ENCODE measurements at places on chromosomes 13 and 19.

DNA sequence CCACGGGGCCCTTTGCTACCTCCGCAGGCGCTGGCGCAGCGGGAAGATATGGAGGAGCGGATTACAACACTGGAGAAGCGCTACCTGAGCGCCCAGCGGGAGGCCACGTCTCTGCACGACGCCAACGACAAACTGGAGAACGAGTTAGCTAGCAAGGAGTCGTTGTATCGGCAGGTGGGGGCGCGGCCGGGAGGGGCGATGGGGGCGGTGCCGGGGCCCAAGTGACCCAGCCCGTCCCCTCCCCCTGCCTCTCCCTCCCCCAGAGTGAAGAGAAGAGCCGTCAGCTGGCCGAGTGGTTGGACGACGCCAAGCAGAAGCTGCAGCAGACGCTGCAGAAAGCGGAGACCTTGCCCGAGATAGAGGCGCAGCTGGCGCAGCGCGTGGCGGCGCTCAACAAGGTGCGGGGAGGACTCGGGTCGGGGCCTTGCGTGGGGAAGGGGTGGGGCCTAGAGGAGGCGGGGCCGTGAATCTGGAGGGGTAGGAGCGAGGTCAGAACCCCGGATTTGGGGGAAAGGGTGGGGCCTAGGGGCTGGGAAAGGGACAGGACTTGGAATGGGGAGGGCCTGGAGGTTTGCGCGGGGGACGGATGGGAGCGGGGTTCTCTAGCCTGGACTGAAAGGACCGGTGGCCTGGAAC lies 13.7 kb downstream of the PPFIA3 start:
- no peak for DNase-seq

DNA sequence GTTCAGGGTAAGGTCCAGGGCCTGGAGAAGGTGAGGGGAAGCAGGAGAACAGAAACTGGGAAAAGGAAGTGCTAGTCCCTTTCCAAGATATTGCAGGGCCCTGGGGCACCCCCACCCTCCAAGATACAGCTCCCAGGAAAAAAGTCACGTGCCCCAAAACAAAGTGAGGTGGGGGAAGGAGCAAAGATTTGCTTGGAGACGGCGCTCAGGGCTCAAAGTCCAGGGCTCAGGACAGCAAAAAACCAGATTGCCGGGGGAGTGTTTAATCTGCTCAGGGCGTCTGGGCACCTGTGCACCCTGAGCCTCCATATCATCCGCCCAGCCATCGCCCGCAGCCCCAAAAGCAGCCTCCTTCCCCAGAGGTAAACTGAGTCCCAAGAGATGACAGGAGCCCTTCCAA lies 6.3 kb downstream of the SMIM24 start:
- no peak for DNase-seq

DNA sequence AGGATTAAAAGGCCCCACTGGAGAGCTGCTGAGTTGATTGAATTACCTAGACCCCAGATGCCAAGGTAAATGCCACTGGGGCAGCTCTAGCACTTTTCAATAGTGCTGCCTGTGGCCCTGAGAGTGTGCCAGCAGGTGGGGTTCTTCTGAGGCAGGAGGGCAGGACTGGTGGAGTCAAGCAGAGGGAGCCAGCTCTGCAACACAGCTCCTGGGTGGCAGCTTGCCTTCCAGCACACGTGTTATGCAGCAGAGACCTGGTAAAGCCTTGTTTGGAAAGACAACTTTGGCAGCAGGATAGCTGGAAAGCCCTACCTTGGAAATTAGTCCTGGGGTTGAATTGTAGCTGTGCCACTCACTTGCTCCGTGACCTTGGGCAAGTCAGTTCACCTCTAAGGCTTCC lies 306.6 kb downstream of the ATP8A2 start:
- no peak for DNase-seq

DNA sequence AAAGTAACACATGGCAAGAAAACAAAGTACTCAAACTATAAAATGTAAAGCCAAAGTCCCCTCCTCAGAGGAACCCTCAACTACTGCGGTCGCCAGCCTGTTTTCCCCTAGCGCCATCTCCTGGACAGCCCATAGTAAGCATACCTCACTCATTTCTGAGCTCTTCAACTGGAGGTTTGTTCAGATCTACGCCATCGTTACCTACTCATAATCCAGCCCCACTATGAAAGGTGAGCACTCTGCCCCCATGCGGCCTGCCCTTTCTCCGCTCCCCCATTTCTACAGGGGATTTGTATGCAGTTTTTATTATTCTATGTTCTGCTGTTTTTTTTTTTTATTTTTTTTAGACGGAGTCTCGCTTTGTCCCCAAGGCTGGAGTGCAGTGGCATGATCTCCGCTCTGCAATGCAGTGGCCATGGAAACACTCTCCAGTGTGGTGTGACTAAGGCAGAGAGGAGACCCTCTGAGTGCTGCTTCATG lies 26.2 kb downstream of the OPA3 start:
- no peak for DNase-seq

DNA sequence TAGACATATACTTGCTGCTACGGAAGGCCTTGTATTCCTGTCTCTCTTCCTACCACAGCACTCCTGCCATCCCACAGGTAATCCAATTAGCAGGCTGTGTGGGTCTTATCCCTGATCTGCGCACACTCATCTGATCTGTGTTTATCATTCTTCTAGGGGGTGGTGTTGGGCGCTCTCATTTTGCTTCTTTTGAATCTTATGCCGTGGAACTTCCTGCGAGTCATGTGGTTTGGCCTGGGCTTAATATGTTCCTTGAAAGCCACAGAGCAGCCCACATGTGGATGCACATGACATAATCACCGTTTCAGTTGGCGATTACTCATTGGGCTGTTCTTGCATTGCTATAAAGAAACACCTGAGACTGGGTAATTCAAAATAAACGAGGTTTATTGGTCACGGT lies 7.5 kb downstream of the RASA3 start:
- no peak for DNase-seq

- no peak for DNase-seq
Measured at GRCh38 chr19:19637523-19638251, 5.8 kb downstream of the GMIP start.

GRCh38 chr13:110651726-110652230 lies 36.4 kb downstream of the NAXD start:
- no peak for DNase-seq

DNA sequence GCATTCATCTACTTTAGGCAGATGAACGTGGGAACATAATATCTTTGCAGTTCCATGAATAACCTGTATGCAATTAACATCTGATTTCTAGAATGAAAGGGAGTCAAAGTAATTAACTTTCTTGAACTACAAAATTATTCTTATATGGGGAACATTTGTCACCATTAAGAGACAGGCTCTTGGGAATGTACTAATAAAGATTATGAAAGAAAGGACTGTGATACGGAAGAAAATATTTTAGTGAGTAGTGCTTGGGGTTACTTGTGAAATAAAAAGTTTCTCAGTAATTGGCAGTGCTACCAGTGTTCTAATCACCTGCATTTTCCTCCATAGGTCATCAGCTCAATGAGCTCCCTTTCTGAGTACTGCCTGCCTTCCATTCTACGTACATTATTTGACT lies 85.4 kb downstream of the FRY start:
- DNase-seq: no peak

GRCh38 chr13:22940736-22941135 lies 240.0 kb upstream of the SGCG start:
- no peak for DNase-seq

DNA sequence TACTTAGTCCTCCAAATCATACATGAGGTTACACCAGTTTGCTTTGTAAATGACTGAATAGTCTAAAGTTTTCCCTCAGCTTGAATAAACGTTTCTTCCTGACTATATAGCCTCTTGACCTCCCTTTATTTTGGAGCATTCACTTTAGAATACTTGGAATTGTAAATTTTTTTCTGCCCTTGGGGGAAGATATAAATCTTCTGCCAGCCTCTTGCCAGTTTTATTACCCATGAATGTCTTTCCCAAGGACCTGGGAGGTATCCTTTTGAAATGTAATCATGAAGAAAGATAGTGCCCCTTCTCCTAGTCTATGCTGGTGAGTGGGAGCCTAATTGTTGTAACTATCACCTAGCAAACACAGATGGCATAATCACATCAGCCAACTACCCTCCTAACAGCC lies 2033.9 kb upstream of the PCDH20 start:
- DNase-seq: no peak

- no peak for DNase-seq
Measured at GRCh38 chr13:82681535-82681934, 1200.7 kb downstream of the SLITRK1 start.

DNA sequence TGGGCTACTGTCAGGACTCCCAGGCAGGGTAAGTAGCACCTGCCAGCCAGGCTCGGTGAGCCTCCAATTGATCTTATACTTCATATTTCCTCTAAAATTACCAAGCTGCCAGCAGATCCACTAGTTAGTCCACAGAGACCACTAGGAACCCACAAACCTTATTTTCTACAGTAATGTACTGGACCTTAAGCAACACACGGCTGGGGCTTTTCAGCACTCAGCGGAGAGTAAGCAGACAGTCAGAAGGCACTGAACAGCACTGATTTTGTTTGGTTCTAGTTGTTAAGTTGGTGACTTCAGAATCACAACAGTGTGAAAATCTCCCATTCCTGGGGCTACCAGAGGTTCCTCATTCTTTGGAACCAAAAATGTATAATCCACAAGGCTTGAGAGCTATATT lies 56.1 kb downstream of the MRPL57 start:
- no peak for DNase-seq

- no peak for DNase-seq
Measured at GRCh38 chr19:51589511-51589910, 18.4 kb downstream of the ZNF175 start.

DNA sequence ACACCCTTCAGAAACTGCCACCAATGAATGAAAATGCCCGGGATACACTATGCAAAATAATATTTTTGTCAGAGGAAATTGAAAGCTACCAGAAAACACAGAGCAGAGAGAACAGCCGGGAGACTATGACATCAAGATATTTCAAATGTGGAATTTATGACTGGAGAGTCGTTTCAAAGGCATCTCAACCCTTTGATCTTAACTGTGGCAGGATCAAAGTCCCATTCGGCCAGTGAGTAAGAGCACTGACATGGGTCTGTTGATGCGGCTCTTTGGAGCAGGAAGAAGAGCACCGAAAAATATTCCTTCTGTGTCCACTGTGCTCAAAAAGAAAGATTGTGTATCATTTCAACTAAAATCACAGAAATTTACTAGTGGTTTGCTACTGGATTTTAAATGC lies 201.9 kb downstream of the RFC3 start:
- no peak for DNase-seq

GRCh38 chr13:98370261-98370660 lies 193.2 kb upstream of the RNF113B start:
- DNase-seq: no peak

DNA sequence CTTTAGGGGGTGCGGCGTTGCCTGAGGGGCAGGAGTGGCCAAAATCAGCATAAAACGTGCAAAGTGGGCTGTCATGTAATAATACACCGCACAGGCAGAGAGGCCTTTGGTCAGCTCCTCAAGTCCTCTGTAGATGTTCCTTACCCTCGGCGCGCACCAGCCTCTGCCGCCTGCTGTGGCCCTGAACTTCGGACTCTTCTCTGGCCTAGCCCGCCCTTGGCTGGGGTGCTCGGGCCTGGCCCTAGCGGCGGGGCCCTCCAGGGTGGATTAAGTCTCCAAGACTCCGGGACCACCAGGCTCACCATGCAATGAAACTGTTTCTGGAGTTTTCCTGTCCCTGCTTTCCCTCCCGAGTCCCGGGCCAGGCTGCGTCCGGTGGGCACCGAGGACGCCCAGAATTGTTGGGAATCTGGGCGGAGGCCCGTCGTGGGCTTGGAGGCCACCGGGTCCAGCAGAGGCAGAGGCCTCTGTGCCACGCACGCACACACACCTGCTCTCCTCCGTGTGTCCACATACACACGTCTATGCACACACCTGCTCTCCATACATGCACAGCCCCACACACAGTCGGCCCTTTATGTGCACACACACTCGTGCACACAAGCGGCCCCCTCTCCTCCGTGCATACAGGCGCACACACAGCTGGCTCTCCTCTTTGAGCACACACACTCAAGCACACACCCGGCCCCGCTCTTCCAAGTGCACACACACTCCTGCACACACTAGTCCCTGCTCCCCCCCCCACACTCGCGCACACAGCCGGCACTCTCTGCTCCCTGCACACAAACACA lies 1.5 kb upstream of the TFDP1 start:
- no peak for DNase-seq

- DNase-seq: peak; percentile 68
Measured at GRCh38 chr19:37007587-37008220, 70.5 kb upstream of the ZNF420 start.

DNA sequence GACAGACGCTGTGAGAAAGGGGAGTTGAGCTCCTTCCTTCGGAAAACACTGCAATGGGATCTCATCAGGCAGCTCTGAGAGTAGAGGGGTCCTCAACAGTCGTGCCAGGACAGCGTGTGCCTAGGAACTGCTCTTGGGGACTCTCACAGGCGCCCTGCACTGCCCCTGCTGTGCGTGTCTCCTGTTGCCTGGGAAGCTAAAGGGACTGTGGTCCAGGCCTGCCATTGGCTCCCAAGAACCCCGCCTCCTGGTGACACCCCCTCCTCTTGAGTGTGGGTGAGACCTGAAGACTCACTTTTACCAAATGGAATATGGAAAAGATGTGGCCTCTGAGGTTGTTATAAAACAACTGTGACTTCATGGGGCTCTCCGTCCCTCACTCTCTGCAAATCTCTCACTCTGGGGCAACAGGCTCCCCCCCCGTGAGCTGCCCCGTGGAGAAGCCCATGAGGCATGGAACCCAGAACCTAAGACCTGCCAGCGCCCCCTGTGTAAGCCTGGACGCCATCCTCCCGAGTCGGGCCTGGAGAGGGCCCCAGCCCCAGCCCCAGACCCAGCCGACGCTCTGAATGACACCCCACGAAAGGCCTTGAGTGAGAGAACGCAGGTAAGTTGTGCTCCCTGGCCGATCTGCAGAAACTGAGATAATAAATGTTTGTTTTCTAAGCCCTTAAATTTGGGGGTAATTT lies 302.7 kb downstream of the FGF9 start:
- no peak for DNase-seq

- DNase-seq: no peak
Measured at GRCh38 chr13:32254916-32255723, 60.0 kb downstream of the ZAR1L start.

- no peak for DNase-seq
Measured at GRCh38 chr13:101626925-101627555, 174.6 kb downstream of the ITGBL1 start.

DNA sequence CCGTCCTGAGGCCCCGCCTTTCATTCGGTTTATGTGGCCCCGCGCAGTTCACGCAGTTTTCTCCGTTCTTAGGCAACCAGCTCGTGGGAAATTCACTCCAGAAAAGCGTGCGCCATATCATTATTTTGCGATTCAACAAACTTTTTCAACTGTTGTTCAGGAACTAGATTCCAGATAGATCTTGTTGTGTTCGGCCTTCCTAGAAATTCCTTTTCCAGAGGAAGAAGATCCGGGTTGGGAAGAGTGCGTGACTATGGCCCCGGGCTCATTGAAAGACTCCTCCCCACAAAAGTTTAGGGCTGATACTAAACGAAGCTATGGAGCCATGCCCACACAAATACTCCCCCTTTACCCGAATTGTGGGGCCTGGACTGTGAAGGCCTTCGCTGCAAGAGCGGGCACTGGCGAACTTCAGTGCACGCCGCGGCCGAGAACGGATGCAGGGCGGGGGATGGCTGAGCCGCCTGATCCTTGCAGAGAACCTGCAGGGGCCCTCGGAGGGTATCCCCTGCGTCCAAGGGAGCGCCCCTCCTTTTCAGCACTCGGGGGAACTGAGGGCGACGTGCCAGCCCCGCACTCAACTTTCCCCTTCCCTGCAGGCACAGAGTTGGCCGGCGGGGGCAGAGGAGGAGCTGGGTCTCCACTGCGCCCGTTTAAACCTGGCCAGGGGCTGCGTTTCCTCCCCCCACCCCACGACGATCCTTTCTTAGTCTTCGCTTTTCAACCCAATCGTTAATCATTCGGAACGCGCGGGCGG lies 904 bp upstream of the SOX1 start:
- DNase-seq: no peak

- no peak for DNase-seq
Measured at GRCh38 chr13:29162638-29163235, 342.6 kb downstream of the MTUS2 start.
